Neuronal stem cell (in vitro differentiated cells): ENCODE measurements at places on chromosomes 13 and 19.
A peak's percentile ranks its signal among the peaks of the same experiment; 100 is the strongest.

GRCh38 chr13:76473552-76474134, 412.6 kb downstream of the KCTD12 start:
- H3K36me3 ChIP-seq: no peaks in the 10 kb centered on the region

GRCh38 chr13:29901710-29902631, 51.6 kb upstream of the UBL3 start:
- no peak for DNase-seq
- H3K36me3 ChIP-seq: no peaks in the 10 kb centered on the region
- H3K27ac ChIP-seq: no peak overlapping the region
- no peaks in the 10 kb centered on the region for H3K4me1 ChIP-seq
- no peaks in the 10 kb centered on the region for H3K27me3 ChIP-seq

DNA sequence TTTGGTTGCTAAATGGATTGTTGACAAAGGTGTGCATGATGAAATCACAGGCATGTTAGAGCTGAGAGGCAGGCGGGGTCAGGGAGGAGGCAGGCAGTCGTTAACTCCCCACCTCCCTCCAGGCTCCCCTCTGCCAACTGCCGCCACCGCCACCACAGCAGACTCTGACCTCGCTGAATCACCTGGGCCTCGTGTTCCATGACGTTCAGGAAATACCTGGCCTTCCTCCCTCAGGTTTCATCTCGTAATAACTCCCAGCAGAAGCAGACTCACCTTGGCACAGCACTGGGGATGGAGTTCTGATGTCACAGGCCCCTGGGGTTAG, 198.5 kb downstream of the KATNAL1 start:
- H3K27ac ChIP-seq: no peak overlapping the region
- H3K27me3 ChIP-seq: peaks cover 8% of the 10 kb centered on the region
- H3K4me3 ChIP-seq: no peak overlapping the region
- H3K36me3 ChIP-seq: no peaks in the 10 kb centered on the region

- H3K36me3 ChIP-seq: no peaks in the 10 kb centered on the region
- peak overlapping the region; percentile 72 for H3K27ac ChIP-seq
- no peak for DNase-seq
- no peaks in the 10 kb centered on the region for H3K27me3 ChIP-seq
Measured at GRCh38 chr19:48363500-48363809, 285 bp downstream of the TMEM143 start.

DNA sequence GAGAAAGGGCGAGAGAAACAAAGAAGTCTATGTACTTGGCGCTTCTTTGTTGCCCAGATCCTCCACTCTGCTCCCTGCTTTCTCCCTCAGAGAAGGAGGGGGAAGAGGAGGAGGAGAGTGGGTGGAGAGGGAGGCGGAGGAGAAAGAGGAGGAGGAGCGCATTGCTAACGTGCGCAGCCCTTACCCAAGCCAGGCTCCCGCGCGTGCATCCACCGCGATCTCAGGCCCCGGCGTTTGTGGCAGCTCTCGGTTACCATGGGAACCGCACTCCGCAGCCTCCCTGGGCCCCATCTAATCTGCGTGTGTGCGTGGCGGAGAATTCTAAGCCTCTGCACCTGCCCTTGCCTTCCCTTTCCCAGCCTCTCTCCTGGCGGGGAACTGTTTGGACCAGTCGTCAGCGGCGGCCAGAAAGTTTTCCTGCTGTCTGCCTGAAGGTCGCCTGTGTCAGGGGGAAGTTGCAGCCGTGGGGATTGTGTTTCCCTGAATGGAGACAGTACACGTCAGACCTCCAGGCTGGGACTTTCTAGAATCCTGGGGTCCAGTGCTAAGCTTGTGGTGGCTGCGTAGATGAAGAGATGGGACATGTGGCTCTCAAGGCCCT, at the start of gene ERICH6B:
TSS of gene ERICH6B (minus strand) at position 239 of the 601 bp plus-strand sequence. CDS start 18,734 bp downstream, outside the sequence.
- DNase-seq: peak; percentile 80
- peaks cover 6% of the 10 kb centered on the region for H3K4me1 ChIP-seq
- no peaks in the 10 kb centered on the region for H3K27me3 ChIP-seq

DNA sequence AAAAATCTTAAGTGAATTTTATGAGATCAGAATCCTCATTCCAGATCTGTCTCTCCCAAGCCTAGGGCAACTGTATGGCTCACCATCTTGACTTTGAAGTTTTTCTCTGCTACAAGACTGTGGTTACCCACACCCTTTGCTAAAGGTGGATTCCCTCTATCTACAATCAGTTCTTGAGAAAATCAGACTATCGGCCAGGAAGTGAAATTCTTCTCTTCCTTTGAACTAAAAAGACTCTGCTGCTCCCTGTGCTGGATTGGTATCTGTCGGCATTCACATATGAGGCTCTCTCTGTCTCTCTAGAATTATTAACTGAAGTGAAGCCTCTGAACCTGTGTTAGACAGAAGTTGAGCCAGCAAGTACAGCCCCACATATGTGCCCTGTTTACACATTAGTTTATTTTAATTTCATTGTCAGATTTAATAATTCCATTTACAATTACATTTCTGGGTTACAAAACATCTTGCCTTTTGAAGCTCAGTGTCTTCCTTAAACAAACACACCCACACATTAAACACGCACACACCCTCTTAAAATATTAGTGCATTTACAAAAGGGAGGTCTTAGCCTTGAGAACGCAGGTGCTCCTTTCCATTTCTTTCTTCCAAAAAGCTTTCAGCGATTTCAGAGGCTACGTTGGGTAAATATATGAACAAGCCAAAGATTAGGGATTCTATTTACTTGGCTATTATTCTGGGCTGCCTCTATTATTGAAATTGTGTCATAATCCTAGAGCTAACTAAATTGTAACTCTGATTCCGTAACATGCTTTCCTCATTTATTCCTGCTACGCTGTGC, 145.7 kb downstream of the MIPEP start:
- no peak overlapping the region for H3K4me3 ChIP-seq
- H3K36me3 ChIP-seq: no peaks in the 10 kb centered on the region
- no peaks in the 10 kb centered on the region for H3K27me3 ChIP-seq
- DNase-seq: no peak
- no peaks in the 10 kb centered on the region for H3K4me1 ChIP-seq
